CD4-positive, alpha-beta T cell treated with Interleukin-6 at 100 ng/mL for 8 hours (primary cell): ENCODE measurements at places on chromosomes 6 and 20.
A peak's percentile ranks its signal among the peaks of the same experiment; 100 is the strongest.

DNA sequence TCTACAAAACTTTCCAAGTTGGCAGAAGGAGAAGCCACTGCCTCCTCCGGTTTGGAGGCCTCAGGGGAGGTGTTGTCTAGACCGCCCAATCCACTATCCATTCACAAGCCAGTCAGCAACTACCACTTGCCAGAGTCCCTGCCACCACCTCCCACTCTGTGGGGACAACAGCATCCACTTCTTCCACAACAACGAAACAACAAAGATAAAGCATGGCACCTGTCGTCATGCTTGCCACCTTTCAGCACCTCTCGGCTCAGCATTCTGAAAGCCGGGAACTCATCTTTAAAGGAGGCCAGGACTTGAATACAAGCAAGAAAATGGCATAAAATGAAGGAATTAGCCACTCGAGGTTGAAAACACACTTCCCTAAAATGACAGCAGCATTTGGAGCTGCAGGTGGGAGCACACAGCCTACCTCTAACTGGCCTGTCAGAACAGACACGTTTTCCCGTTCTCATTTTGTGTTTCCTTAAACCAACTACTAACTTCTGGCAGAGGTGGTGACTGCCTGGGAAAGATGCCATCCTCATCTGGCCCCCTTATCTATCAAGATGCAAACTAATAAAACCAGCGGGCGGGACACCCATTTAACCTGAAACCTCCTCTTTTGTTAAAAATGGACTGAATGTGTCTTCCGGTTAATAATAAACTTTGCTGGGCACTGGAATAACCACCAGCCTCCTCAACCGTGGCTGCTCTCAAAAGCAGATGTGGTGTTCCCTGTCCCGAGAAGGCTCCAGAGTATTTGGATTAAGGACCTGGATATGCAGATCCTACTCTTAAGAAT, 21.7 kb downstream of the YTHDF1 start:
- no peak for DNase-seq

GRCh38 chr6:132843316-132844035, 29.1 kb downstream of the RPS12 start:
- no peak for DNase-seq

DNA sequence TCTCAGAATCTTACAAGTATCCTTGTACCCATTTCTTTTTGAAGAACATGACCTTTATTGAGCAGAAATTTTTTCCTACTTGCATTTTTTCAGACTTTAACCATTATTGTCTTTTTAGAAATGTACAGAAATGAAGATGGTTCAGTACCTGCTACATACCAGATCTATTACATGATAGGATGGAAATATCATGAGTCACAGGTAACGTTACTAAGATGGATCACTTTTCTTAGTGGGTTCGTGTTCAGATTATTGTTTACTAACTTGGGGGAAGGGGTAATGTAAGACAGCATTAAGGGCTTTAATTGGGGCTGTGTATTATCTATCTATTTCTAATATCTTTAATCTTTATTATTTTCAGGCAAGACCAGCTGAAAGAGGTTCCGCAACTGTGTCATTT, 31.9 kb downstream of the NDUFAF5 start:
- no peak for DNase-seq

- DNase-seq: peak; percentile 52
These were observed 264.3 kb upstream of the PLN start for GRCh38 chr6:118283766-118284165.

GRCh38 chr6:95802978-95803377, 212.8 kb upstream of the FUT9 start:
- no peak for DNase-seq

- no peak for DNase-seq
These were observed 19.2 kb downstream of the FITM2 start for GRCh38 chr20:44291754-44292153.

DNA sequence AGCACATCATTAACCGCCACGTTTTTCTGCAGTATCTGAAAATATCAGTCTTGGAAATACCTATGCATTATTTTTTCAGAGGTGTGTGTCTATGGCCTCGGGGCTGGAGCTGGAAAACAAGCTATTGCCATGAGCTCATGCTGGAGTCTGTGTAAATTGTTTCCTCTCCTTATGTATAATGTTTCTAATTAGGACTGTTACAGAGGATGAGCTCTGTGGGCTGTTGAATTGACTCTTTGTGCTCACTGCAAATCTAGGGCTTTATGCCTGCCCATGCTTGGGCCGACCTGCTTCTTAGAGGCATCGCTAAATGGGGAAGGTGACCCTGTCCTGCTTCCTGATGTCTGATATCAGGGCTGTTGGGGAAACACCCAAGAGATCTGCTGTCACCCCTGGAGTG, 80.8 kb upstream of the SLC22A16 start:
- no peak for DNase-seq

DNA sequence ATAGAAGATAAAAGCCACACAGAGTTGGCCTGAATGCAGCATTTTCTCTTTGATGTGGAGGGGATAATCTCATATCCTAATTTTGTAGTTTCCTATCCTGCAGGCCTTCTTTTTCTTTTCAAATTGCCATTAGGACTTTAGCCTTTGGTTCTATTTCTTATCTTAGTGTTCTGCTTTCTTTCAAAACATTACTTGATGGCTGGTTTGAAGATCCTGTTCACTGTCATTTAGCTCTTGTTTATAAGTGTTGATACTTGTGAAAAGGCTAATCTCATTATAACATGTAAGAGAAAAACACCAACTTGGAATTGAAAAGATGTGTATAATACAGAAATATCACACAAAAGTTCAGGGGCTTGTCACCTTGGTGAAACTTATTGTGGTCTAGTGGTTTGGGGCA, 54.6 kb upstream of the PKIB start:
- DNase-seq: no peak

GRCh38 chr6:143538374-143538773, 26.9 kb upstream of the FUCA2 start:
- no peak for DNase-seq

GRCh38 chr6:20058912-20059311, 153.4 kb downstream of the MBOAT1 start:
- no peak for DNase-seq

- no peak for DNase-seq
These were observed 4.6 kb downstream of the MAD2L1BP start for GRCh38 chr6:43639984-43640800.

- DNase-seq: peak; percentile 10
These were observed 9.0 kb upstream of the NCOA6 start for GRCh38 chr20:34834459-34834893.

DNA sequence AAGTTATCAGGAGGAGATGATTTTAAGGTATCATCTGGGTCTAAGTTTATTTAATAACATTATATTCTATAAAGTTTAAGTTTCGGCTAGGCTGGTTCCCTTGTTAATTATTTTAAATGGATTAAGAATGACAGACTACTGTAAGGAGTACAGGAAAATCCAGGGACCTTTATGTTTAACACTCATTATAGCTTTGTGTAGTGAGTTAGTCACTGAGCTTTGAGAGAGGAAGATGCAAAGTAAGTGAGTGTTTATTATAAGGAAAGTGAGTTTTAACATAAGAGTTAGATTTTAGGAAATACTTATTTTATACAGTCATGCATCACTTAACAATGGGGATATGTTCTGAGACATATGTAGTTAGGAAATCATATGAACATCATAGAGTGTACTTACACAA, 485.5 kb downstream of the MMUT start:
- no peak for DNase-seq
